ENCODE measurements at places on chromosomes 16 and 17. TPM values are rescaled to one million over a fixed set of nuclear protein-coding genes. Genes with fewer than 3 reads are reported as not detected.

Gene MAF
- total RNA-seq = 70.3 TPM

Gene DRC3
- total RNA-seq = 2.1 TPM

DNA sequence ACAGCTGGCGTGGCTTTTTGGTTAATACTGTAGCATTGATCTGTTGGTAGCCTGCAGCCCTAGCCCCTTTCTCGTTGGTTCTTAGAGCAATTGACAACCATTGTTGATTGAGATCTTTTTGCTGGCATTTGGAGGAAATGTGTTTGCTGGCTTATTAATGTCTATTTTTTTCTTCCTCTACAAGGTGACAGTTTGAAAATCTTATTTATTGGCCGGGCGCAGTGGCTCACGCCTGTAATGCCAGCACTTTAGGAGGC is 1.8 kb downstream of the ATXN2L start:
- no peak for DNase-seq

Gene EVPL
- not detected for total RNA-seq

DNA sequence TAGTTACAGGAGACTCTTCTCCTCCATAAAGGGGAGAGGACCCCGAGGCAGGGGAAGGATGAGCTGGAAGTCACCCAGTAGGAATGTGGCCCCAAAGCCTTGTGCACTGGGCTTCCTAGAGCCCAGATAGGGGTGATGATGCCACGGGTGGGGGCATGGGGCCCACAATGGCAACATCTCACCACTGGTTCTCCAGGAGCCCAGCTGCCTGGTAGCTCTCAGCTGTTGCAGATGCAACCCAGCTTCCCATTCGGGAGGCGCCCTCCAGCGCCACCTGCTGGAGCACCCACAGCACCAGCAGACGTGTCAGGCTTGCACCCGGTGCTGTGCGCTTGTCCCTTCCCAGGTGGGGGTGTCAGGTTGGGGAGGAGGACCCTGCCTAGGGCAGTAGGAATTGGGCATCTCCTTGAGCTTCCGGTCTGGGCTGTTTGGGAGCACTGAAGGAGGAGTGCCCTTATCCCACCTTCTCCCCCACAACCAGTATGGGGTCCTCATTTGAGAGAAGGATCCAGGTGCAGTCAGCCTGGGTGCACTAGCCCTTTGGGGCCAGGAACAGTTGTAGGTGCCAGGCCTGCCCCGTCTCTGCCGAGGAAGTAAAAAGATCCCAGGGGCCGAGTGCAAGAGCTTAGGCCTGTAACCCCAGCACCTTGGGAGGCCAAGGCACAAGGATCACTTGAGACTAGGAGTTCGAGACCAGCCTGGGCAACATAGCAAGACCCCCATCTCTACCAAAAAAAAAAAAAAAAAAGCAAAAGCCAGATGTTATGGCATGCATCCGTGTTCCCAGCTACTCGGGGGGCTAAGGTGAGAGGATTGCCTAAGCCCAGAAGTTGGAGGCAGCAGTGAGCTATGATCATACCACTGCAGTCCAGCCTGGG is 14.4 kb downstream of the CDIPT start:
- no peak for DNase-seq

DNA sequence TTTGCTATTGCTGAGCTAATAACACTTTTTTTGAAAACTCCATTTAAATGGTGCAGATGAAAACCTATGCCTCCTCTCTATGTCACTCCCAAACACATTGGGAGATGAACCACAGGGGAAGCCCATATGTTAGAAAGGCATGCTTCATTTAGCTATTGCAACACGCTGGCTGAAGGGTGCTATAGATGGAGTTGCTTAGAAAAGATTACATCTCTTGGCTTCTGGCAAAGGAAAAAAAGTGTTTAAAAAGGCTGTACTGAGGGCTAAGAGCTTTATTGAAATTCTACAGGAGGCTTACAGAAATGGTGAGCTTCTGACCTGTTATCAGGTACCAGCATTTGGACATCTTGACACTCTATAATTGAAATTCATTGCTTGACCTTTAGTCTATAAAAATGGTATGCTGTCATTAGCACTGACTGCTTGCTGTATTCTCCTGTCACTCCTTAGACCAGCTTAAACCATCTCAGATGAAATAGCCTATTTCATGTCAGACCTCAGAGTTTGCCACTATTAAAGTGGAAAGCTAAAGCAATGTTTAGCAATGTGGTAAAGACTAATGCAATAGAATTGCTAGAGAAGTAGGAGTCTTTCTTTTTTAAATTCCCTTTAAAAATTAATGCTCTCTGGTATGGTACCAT is 503.9 kb downstream of the CDH11 start:
- DNase-seq = no peak

- peak; percentile 27 for DNase-seq
Measured at GRCh38 chr17:61458421-61459141, 6.4 kb downstream of the TBX4 start.

Gene MYH13
- not detected for total RNA-seq

DNA sequence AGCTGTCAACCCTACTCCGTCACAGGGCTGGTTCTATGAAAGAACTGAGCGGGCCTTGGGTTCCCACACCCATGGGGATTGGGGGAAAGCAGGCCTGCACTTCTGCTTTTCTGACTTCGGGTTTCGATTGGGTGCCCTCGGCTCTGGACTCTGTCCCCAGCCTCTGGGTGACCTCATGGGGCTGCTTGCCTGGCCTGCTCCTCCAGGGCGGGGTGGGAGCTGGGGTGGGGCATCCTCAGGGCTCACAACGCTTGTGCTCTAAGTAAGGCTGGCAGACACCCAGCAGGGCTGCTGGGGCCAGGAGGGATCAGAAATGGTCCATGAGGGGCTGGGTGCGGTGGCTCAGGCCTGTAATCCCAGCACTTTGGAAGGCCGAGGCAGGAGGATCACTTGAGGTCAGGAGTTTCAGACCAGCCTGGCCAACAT is 19.2 kb downstream of the ARHGAP27 start:
- no peak for DNase-seq

Gene GSG1L
- total RNA-seq = not detected

Gene KCNH4
- not detected for total RNA-seq

GRCh38 chr17:6024576-6024975 is 45.6 kb upstream of the WSCD1 start:
- no peak for DNase-seq

DNA sequence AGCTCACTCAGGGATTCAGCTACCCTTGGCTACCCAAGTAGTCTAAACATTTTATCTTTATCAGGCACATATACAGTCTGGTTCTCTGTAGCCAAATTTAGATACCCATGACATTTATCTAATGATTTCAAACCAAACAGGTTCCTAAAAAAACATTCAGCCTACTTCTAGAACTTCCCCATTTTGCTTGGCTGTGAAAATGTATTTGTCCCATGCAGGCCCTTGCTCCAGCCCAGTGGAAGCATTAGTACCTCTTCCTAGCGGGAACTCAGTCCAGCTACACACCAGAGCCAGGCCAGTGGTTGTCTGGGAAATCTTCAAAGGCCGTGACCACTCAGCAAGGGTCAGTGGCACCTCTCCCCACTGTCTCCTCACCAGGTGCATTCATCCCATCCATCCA is 26.2 kb upstream of the NAGLU start:
- no peak for DNase-seq

DNA sequence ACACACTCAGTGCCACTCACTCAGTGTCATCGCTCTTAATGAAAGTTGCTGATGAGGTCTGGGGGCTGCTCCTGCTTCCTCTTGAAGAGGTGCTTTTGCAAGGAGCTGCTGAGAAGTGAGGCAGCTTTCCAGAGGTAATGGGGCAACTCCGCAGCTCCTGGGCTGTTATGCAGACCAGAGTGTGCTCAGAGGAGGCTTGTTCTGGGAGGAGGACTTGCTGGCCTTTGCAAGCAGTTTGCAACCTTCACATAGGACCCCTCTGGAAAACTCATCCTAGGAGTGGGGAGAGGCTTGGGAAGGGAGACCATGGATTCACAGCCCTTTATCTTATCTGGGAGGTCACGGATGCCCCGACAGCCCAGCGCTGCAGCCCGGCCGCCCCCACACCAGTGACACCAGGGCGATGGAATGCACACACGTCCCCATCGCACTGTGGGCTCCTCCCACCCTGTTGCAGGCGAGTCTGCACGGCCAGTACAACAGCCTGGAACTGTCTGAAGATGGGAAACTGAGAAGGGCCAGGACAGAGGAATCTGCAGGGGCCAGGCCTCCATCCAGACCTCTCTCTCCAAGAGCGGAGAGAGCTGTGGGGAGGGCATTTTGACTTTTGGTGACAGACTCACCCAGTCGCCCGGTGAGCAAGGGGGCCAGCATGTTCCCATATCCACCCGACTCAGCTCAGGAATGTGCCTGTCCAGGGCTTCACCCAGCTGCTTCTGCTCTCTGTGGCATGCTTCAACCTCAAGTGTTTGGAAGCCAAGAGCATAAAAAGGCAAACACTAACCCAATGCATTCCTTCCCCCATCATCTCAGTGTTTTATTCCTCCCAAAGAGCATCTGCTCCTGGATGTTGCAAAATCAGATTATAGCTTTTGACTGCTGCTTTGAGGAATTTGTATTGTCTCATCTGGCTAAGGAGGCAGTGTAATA is 78.6 kb upstream of the ZNF469 start:
- no peak for DNase-seq

GRCh38 chr16:19696961-19697360 is 21.1 kb downstream of the KNOP1 start:
- no peak for DNase-seq

DNA sequence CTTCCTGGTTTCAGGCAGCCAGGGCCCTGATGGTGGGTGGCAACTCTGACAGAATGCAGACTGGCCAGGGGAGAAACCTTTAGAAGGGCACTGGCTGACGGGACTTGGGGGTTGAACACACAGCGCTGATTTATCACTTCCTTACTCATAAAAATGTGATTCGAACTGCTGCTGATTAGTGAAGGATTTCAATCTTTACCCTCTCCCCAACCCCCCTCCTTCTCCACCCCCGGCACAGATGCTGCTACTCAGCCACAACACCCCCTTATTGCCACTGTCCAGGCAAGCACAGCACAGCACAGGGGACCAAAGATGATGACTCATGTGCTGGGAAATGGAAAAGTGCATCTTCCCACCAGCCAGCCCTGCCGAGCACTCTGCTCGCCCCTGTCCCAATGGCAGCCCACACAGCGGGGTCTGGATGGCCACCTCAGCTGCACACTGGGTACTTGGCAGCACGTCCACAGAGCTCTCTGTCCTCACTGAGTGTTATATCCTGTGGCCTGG is 70.1 kb downstream of the SMG6 start:
- DNase-seq = no peak

DNA sequence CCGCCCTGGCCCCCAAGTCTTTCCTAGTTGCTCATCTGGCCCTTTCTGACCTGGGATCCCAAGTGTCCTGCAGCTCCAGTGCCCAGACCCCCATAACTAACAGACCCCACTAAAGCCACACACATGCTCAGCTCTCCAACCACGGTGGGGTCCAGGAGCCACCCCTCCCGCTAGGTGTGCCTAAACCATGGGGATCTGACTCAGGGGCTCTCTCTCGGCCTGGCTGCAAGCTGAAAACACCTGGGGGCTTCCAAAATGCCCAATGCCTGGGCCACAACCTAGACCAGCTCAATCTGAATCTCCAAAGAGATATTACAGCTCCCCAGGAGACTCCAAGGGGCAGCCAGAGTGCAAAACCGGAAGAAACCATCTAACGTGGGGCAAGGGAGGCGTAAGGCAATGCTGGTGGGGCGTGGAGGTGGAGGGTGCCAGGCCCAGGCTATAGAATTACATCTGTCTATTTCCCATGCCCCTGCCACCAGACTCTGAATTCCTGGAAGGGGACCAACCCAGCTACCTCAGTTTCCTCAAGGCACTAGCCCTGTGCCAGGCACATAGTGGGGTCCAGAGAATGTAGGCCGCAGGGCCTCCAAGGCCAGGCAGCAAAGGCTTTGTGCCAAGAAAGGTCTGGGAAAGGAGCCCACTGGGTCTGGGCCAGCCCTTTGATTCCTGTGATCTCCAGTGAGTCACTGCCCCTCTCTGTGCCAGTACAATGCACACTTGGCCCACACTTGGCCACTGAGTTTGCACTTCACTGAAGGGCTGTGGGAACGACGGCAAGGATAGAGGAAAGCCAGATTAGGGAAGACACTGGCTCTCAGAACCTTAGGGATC is 3.3 kb downstream of the CD2BP2 start:
- DNase-seq = no peak

DNA sequence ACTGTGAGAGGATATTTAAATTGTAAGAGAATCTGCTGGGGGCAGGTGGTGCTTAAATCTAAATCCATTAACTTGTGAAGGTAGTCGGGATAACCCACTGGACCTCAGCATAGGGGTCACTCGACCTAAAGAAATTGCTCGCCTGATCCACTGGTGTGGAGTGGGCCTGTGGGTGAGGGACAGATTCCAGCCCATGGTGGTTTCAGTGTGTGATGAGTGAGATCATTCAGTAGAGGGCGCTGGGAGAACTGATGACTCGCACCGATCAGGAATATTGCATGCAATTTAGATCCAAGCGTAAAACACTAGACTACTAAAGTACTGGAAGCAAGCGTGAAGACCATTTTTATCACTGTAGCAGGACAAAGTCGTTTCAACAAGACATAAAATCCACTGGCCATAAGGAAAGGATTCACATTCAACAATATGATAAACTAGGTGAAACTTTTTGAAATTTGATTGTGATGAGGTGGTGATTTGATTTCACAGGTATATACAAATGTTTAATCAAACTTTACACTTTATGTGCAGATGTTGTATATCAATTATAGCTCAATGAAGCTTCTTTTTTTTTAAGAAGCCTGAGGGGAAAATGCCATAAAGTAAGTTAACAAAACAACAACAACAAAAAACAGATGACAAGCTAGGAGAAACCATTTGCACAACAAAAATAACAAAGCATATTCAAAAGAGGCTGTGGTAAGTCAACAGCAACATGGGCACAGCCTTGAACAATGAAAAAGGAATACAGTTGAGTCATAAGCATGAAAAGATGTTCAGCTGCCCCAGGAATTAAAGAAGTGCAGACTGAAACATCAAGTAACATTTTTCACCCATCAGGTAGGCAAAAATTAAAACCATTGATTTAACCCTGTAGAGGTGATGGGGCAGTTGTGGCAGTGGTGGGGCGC is 7.5 kb upstream of the TMEM170A start:
- no peak for DNase-seq

- DNase-seq = no peak
Measured at GRCh38 chr16:73206151-73206707, 158.3 kb upstream of the ZFHX3 start.

Gene ADORA2B
- total RNA-seq = 8.9 TPM

DNA sequence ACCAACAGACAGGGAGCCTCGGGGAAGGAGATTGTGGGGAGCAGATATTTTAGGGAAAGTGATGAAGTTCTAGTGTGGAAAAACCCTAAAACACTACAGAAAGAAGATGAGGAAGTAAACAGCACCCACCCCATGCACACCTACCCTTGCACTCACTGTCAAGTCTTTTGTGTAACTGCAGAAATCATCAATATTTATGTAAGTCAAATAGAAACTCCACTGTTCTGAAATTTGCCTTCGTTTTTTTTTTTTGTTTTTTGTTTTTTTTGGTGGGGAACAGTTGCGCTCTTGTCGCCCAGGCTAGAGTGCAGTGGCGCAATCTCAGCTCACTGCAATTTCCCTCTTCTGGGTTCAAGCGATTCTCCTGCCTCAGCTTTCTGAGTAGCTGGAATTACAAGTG is 273.4 kb downstream of the CPPED1 start:
- DNase-seq = no peak

Gene OTOA
- total RNA-seq = not detected

- DNase-seq = no peak
Measured at GRCh38 chr17:27533874-27534815, 77.9 kb downstream of the KSR1 start.

Measured in osteocyte (in vitro differentiated cells).